ENCODE measurements at places on chromosomes 12 and 14.

GRCh38 chr12:96218989-96219678 lies 25.0 kb downstream of the ELK3 start:
- no peak for DNase-seq

GRCh38 chr14:38623661-38624060 lies 367.8 kb upstream of the CLEC14A start:
- DNase-seq: no peak

DNA sequence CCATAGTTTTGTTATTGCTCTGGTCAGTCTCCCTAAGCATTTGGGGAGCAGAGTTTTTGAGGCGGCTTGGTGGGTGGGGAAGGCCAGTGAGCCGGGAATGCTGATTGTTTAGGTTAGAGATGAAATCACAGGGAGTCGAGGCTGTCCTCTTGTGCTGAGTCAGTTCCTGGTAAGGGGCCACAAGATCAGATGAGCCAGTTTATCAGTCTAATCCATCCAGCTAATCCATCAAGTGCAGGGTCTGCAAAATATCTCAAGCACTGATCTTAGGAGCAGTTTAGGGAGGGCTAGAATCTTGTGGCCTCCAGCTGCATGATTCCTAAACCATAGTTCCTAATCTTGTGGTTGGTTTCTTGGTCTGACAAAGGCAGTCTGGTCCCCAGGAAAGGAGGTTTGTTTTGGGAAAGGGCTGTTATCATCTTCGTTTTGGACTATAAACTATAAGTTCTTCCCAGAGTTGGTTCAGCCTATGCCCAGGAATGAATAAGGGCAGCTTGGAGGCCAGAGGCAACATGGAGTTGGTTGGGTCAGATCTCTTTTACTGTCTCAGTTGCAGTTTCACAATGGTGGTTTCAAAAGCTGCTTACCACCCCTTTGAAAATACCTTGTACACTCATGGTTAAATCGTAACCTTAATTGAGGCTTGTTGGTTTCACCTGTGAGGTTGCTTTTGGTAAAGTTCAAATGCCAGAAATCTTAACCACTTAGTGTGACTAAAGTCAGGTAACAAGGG lies 33.6 kb upstream of the HIGD1C start:
- DNase-seq: no peak

DNA sequence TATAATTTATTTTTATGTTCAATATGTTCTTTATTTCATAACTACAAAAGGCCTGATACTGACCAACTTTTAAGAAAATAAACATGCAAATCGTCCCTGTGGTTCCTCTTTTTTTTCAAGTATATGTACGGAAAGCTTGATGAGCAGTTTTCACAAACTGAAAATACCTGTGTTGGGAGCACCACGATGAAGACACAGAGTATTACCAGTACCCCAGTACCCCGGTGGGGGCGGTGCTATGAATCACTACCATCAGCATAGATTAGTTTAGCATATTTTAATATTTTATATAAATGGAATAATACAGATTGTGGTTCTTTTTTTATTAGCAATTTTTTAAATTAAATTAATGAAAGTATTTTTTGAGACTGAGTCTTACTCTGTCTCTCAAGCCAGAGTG lies 7.0 kb downstream of the B4GALNT3 start:
- no peak for DNase-seq

DNA sequence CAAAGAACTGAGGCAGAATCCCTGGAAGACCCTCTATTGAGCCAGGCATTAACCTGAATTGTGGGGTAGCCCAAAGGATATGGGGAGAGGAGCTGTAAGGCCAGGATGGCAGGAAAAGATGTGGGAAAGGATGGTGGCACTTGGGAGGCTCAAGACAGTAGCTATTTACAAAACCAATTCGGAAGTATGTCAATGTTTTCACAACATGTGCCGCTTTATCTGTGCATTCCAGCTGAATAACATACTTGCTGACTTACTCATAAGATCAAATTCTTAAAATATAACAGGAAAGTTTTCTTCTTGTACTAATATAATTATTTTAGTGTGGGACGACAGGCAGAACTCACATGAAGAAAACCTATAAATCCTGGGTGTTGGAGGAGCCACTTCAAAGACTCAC lies 10.6 kb downstream of the BBS10 start:
- no peak for DNase-seq

DNA sequence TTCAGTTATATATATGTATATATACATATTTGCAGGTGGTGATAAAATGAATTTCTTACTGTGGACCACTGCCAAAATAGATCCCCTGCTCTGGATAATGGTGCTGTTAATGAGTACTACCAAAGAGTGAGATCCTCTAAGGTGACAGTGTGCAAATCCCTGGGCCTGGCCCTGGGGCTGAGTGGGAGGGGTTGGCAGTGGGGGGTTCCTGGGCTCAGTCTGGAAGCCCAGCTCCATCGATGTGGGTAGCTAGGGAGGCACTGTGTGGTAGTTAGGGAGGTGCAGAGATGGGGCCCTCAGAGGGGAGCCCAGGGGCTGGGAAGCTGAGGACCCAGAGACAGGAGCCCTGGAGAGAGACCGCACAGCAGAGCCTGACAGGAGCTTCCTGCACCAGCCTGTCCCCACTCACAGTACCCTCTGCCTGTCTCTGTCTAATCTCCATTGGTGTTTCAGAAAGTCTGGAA lies 9.1 kb downstream of the KRT8 start:
- DNase-seq: no peak

Data from D721Med (cell line).